ENCODE measurements at places on chromosomes 13 and 19.

DNA sequence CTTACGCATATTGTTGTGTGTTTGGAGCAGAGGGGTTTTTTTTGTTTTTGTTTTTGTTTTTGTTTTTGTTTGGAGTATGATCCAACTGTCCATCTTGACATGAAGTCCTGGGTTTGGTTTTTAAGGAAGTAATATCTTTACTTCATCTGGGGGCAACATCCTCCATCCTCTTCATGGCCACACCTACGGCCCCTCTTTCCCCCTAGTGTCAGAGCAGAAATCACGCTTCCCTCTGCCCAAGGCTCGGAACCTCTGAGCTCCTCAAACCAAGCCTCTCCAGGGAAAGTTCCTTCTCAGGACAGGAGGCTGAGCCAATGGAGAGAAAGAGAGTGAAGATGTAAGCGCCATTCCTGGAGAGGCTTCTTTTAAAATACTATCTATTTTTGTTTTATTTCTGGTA is 58.6 kb upstream of the PDX1 start:
- DNase-seq = no peak

DNA sequence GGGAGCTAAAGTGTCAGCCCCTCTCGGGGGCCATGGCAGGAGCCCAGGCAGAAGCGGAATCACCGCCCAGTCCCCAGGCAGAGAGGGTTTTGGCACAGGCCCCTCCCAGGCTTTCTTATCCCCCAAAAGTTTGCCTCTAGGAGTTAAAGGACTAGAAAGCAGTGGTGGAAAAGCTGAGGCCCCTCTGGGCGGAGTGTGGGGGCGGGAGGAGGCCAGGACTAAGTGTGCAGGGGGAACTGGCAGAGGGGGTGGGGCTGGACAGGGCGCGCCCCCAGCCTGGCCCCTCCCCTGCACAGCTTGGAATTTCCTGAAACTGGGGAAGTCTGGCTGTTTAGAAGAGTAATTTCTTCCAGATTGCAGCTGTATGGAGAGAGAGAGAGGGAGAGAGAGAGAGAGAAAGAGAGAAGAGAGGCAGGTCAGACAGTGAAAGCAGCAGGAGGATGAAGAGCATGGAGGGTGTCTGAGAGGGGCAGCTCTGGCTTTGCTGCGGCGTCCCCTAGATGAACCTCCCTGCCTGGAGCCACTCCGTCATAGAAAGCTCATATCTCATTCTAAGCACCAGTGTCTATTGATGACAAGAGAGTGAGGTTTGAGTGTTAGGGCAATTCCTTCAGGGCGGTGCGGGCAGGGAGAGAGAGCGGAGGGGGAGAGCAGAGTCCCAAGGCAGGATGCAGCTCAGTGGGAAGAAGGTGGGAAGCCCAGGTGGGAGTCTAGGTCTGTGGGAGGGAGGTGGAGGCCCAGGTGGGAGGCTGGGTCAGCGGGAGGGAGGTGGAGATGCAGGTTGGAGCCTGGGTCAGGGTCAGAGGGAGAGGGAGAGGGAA is at the start of gene CDC42EP5:
Gene CDC42EP5 (minus strand): TSS at position 226 of the 821 bp plus-strand sequence. CDS start 7,749 bp downstream, outside the sequence.
- no peak for DNase-seq

DNA sequence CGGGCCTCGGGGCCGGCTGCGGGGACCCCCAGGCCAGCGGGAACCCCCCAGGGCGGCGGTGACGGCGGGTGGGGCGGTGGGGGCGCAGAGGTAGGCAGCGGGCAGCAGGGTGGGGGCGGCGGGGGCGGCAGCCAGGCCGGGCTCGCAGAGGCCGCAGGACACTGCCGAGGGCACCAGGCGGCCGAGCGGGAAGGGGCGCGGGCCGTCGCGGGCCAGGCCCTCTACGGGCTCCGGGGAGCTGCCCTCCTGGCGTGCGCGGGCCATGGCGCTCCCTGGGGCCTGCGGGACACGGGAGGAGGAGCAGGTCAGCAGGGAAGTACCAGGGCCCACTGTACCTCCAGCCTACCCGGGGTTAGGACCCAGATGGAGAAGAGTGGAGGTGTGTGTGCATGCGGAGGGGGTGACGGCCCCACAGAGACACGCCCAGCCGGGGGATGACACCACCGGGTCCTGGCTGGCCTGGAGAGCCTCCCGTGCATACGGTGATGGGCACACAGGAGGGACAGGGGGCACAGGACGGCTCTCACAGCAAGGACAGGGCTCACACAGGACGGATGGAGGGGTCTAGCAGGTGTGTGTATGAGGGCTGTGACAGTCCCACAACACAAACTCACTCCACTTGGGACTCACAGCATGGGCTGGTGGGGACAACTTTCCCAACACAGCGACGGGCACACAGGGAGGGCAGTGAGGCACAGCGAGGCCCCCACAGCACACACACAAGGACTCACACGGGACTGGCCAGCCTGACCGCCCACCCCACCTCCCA is 2.6 kb downstream of the BBC3 start:
- no peak for DNase-seq

- DNase-seq = no peak
Measured at GRCh38 chr13:111115061-111115964, at the start of gene ARHGEF7. Gene ARHGEF7, plus strand, starts transcription at chr13:111115310. Its CDS starts 217 bp downstream, at chr13:111115527.

GRCh38 chr13:30718661-30719524 is 16.4 kb upstream of the ALOX5AP start:
- no peak for DNase-seq

DNA sequence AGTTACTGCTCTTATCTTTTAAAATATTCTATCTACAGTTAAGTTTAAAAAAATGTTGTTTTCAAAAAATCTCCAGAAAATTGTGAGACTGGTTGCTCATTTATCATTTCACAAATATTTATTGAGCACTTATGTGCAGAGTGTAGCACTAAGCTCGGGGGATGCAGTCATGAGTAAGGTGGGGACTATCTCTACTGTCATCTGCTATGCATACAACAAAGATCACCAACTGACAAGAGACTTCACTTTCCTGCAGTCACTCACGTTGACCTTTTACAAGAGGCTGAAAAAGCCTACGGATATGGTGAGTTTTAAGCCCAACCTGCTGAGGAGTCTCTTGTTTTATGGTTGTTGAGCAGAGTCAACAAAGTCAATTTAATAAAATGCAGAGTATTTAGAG is 392.5 kb downstream of the KLF12 start:
- DNase-seq = no peak

DNA sequence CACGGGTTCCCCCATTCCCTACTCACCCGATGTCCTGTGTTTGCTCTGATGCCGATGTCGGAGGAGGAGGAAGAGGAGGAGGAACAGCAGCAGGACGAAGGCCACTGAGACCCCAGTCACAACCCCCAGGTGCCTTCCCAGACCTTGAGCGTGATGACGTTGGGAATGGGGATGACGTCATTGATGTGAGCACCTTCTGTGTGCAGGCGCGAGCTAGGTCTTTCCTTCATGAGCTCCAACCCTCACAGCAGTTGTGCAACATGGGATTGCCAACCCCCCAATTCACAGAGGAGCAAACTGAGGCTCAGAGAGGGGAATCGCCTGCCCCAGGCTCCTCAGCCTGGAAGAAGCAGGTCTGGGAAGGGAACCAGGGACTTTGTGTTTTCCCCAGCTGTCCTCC is 4.2 kb downstream of the LILRB5 start:
- DNase-seq = no peak

DNA sequence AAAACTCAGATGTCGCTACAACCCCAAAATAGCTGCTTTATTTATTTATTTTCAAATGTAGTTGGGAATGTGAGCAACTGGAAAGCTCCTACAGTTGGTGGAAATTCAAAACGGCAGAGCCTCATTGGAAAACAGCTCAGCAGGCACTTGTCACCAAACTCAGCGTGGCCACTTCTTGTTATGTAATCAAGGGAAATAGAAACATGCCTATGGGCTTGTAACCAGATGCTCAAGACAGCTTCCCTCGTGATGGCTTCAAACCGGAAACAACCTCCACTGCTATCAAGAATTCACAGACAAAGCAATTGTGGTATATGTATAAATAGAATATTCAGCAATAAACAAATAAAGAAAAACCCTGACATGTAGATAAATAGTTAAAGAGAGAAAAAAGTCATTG is 627.8 kb upstream of the SLC10A2 start:
- no peak for DNase-seq

DNA sequence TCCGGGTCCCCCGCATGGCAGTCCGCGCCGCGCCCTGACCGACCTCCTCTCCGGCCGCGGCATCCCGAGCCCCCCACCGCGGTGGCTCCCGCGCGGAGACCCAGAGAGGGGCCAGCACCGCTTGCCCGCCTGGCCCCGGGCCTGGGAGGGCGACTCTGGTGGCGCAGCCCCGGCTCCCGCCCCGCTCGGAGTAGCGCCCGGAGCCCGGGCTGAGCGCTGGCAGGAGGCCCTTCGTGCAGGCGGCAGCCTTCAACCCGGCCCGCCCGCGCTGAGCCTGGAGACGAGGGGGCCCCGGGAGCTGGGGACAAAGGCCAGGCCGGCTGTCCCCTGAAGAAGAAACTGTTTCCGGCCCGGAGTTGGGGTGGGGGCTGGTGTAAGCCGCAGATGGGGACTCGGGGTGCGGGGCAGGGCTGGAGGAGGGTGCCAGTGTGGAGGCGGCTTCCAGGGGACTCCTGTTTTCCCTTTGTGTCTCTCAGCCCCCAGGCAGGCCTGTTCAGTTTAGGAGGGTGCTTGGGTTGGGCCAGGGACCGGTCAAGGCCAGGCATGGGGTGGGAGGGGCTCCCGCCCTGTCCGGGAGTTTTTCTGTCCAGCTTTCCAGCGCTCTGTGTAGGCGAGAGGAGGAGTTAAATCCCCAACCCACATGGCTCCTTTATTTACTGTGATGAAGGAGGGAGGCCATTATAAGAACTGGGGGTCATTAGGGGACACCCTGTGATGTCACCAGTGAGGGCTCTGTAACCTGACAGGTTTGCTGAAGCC is 935 bp downstream of the LRP3 start:
- DNase-seq = no peak

DNA sequence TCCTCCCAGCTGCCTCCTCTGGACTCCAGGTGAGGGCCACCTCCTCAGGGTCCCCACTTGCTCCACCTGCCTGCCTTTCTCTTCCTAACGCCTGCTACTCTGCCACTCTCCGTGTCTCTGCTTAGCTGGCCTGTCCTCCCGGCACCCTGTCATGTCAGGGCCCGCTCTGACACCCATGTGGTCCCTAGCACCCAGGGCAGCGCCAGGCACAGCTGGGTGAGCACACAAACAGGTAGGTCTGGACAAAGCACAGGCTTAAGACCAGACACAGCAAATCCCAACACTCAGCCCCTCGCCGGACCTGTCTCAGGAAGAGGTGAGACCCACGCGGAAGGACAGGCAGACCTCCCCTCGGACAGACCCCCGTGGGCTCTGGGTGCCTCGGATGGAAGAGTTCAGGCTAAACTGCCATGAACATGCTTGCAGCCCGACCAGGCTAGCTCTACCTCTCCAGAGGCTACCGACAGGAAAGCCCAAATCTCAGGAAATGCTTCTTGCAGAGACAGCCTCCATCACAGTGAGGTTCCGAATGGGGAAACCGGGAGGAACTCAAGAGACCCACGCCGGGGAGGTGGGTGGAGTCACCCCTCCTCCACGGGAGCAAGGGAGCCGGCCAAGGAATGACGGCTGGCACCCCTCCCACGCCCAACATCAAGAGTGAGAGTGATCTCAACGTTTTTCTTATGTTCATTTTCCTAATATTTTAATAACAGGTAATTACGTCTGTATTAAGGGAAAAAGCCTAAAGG is 12.5 kb downstream of the ZNF787 start:
- no peak for DNase-seq

GRCh38 chr13:99425485-99426341 is 75.6 kb upstream of the TM9SF2 start:
- DNase-seq = peak; percentile 5

DNA sequence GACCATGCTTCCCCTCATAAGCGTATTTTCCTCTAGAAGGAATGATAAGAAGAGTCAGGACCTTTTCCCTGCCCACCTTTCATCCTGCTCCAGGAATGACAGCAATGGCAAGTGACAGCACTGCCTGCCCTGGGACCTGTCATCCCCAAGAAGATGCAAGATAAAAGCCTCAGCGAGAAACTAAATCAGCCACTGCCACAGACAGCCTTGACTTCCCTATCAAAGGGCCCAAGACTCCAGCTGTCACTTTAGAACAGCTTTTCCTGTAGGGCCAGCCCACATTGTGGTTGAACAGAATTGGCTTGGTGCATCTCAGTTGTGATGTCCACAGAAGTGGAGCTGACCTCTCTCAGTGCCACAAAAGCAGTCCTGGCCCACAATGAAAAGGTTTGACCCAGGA is 1.1 kb downstream of the RAB8A start:
- no peak for DNase-seq

DNA sequence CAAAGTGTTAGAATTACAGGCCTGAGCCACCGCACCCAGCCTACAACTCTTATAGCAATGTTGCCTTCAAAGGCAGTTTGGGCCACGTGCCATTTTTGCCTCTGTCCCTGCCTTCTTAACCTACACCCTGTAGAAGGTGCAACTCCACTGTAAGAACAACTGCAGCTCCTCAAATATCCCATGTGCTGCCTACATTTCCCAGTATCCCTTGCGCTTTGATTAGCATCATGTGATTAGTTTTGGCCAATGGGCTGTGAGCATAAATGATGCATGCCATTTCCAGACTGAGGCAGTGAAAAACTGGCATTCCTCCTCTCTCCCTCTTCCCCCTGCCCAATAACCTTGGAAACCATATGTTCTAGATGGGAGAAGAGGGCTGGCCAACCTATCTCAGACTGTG is 75.2 kb upstream of the MRI1 start:
- DNase-seq = no peak

GRCh38 chr13:41075034-41075433 is 13.7 kb downstream of the WBP4 start:
- no peak for DNase-seq

DNA sequence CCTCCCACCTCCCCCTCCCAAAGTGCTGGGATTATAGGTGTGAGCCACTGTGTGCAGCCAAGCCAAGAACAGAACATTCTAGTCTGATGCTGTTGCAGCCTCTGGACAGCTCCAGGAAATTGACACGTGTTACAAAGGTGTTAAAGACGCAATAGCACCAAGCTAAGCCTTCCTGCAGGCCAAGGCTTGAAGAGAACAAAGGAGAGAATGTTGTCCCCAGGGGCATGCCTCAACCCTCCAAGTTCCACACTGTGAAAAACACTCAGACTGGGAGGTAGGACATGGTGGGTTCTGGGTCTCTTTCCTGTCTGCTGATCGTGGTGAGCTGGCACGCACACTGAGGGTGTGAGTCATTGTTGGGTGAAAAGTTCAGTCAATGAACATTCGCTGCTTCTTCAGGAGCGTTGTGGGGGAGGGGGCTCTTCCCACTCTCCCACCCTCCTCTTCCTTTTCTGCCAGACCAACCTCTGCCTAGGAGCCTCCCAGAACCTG is 5.3 kb upstream of the PTPRS start:
- DNase-seq = no peak

- DNase-seq = no peak
Measured at GRCh38 chr19:19626516-19627472, 1.2 kb downstream of the LPAR2 start.

DNA sequence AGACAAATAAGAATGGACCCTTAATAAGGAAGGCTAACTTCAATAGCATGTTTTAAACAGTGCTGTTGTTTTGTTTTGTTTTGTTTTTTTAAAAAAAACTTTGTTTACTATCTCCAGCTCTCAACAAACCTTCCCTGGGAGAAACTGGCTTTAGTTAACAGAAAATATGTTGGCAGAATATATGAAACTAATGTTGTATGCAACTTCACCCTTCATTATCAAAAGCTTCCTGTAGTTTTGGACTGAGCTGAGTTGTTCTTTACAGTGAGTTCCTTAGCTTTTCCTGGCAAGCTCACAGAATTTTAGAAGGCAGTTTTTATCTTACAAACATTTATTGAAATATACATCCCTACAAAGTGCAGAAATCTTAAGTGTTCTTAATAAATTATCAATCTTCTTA is 2480.7 kb upstream of the PCDH20 start:
- no peak for DNase-seq

All from SIG-M5 (cell line).